ENCODE measurements at places on chromosomes 2 and 18.
A peak's percentile ranks its signal among the peaks of the same experiment; 100 is the strongest.

DNA sequence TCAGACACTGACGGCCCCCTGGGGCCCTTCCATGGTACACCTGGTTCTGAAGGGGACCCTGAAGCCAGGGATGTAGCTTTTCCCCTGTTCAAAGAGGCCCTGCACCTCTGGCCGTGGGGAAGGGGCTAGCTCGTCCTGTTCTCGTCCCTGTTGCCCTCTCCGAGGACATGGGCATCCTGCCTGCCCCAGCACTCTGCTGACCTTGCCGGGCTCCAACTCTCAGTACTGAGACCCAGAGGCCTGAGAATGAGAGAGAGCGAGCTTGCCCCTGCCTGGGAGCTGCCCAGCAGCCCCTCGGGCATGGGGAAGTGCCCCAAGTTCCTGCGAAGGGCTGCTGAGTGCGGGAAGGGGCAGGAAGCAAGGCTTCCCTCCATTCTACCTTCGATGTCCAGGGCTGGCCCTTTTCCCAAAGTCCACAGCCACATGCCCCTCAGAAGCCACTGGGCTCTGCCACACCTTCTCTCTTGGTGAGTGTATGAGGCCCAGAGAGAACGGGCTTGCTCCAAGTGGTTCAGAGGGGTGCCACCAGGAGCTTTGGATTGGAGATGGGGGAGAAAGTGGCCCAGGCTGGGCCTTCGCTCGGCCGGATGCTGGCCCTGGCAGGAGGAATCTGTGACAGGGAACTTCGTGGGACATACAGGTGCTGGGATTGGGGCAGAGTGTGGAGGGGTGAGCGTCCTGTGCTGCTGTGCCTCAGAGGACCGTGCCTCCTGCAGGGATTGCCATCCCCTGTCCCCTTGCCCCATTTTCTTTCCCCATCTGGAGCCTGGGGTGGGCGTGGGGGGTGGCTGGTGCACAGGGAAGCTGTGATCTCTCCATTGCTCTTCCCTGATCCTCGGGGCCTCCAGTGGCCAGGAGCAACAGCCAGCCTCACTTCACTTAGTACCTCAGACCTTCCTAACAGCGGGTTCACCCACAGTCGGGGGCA is 50.8 kb downstream of the KCNIP3 start:
- DNase-seq, result no peak

DNA sequence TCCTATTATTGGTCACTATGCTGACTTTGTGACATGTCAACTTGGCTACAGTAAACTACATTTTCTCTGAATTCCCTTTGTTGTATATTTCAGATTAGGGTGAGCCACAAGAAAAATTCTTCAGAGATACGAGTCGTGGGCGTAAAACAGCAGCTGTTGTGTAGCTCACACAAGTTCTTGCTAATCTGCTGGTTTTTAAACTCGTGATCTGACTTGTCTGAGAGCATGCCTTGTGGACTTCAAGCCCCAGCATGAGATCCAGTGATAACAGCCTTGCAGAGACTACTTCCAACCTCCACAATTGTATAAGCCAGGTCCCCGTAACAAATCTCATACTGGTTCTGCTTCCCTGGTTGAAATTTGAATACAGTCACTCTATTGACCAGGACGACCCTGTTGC is 259.8 kb upstream of the LYPD1 start:
- DNase-seq, result no peak

DNA sequence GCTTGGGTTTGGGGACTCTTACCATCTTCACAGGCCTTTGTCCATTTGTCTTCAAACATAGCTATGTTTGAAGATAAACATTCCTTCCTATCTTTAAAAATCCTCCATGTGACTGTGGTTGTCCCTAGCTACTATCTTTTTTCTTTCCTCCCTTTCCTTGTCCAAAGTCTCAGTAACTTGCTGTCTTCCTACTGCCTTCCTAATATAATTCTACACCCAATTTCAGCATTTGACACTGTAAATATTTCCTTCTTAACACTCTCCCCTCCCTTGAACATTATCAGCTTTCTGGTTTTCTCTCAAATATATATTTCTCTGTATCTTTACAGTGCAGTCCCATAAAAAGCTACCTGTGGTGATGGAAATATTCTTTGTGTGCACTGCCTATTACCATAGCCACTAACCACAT is 5.3 kb upstream of the SP3 start:
- no peak for DNase-seq

DNA sequence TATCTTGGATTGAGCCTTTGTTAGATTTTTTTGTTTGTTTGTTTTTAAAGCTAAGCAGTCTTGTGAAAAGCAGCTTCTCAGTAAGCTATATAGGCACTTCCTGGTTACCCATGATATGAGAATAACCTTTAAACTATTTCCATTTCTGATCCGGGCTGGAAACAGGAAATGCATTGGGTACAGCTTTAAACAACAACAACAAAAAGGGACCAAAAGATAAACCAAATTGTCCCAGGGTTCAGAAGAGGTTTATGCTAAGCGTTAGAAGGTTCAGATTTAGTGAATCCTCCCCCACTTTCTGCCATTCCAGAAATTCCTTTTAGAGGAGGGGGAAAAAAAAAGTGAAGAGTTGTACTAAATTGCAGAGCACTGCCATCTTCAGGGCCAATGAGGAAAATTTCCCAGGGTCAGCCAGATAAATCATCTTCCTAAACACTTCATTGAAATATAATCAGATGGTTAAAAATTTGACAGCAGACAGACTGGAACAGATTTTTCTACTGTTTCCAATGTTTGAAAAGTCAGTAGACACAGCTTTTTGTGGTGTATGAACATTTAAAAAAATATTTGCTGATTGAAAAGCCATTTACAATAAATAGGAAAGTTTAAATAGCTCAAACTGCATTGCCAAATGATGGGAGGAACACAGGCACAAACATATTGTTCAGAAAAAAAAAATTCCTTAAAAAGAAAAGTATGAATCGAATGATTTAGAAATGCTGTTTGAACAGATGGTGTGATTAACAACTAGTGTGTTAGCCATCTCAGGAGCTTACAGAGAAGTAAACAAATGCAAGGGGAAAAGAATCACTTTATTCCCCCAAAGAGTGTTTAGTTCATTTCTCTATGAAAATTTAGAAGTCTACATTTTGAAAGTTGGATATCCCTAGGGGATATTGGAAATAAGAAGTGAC is 189.9 kb upstream of the TANK start:
- DNase-seq, result peak; percentile 33

- DNase-seq, result no peak
These were observed 150.7 kb downstream of the CCDC102B start for GRCh38 chr18:68948622-68949021.

GRCh38 chr18:59729781-59730180 is 32.6 kb upstream of the CCBE1 start:
- no peak for DNase-seq

DNA sequence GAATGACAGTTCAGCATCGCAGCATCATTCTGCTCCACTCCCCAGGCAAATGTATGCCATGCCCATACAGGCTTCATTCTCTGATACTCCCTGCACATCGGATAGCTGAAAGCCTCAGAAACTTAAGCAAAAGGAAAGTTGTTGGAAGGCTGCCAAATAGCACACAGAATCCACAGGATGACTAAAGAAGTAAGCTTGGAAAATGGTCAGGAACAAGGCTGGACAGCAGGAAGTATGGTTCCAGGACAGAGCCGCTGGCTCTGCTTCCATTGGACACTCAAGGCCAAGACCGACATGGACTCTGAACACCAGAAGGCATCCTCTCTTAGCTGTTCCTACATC is 256.5 kb downstream of the CDH20 start:
- no peak for DNase-seq

DNA sequence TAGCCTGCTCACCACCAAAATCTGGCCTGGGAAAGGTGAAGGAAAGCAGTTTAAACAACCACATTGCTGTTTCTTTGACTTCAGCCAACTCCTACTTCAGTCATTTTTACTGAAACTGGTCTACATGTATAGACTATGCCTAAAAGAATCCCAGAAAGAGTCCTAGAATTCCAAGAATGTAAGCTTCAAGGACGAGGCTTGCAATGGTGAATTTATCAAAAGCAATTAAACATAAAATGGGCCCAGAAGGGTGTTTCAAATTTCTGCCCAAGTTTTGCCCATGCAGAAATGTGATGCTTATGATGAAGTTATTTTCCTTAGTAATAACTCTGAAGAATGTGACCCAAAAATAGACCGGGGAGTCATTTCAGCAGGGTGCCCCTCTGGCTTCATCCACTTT is 16.6 kb downstream of the EN1 start:
- no peak for DNase-seq

DNA sequence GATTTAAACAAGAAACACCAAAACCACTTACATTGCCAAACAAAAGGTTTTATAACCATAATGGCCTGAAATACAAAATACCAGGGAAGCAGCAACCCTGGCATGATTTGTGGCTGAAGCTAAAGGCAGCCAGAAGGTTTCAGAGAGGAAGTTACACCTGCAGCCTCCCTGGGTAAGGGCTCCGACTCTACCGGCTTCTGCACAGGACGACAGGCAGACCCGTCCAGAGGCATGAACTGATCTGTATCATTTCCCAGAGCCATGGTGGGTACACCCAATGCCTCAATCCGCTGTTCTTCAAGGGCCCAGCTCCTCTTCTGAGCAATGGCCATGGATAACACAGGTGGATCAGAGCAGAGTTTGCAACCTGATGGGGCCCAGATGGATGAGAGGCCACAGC is 71.6 kb downstream of the PXDN start:
- DNase-seq, result no peak
